AG04449 (cell line): ENCODE measurements at places on chromosomes 6 and 20.

GRCh38 chr6:2254747-2255146 is 9.3 kb upstream of the GMDS start:
- no peak for DNase-seq

DNA sequence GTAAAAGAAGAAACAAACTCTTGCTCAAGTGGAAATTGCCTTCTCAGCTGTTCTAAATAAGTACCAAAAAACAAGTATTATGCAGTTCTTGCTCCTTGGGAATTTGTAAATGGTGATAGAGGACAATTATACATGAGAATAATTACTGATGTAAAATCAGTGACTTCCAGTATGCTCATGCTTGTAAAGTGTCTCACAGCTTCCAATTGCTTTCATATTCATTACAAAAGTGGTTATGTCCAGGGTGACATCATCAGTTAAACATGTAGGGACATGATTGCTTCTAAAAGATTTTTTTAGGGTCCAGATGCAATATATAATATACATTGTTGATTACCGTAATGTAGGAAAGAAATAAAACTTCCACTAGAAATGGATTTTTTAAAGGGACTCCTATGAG is 122.8 kb upstream of the B3GAT2 start:
- DNase-seq = no peak

GRCh38 chr6:116680880-116681672 is at the start of gene KPNA5:
KPNA5 (plus strand) TSS chr6:116681211; CDS start chr6:116681335, 124 bp downstream.
- DNase-seq = peak; percentile 23

- peak; percentile 52 for DNase-seq
These were observed 89.2 kb upstream of the STMND1 start for GRCh38 chr6:17012421-17013225.

GRCh38 chr6:114020196-114020595 is 49.2 kb upstream of the HDAC2 start:
- DNase-seq = no peak

DNA sequence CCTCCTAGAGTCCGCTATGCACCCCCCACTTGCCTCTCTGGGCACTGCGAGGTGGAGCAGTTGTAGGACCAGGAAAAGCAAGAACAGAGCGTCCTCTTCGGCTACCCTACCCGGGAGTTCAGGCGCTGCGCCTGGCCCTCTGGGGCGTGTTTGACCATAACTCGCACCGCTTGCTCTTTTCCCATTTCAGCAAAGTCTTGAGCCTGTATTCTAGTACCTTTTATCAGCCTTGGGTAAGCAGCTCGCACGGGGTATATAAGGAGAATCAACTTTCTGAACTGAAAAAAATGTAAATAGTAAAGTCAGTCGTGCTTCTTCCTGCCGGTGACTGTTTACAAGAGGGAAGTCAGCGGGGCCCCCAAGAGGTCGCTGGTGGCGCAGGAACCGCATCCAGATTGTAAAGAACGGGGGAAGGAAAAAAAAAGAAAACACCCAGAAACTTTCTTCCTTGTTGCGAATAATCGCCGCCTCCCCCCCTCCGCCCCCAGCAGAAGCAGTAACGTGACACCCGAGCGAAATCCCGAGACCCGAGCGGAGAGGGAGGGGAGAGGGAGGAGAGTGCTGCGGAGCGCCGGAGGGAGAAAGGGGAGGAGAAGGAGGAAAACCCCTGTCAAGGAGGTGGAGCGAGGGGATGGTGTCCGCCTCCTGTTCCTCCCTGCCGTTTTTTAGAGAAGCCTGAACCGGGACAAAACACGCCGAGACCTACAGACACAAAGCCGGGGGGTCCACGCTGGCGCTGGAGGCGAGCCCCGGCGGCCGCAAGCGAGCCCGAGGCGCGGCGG is at the start of gene UST:
TSS of gene UST (plus strand) at position 668 of the 782 bp plus-strand sequence. CDS start 401 bp downstream, outside the sequence.
- peak; percentile 76 for DNase-seq

- no peak for DNase-seq
These were observed 123.6 kb upstream of the LRFN2 start for GRCh38 chr6:40710626-40711330.
